ENCODE measurements at places on chromosomes 1 and 21. TPM values are rescaled to one million over a fixed set of nuclear protein-coding genes. Genes with fewer than 3 reads are reported as not detected.

- no peak for DNase-seq
Measured at GRCh38 chr1:220692436-220693228, 2.5 kb downstream of the C1orf115 start.

- no peak for DNase-seq
Measured at GRCh38 chr1:218079347-218079746, 205.7 kb upstream of the RRP15 start.

DNA sequence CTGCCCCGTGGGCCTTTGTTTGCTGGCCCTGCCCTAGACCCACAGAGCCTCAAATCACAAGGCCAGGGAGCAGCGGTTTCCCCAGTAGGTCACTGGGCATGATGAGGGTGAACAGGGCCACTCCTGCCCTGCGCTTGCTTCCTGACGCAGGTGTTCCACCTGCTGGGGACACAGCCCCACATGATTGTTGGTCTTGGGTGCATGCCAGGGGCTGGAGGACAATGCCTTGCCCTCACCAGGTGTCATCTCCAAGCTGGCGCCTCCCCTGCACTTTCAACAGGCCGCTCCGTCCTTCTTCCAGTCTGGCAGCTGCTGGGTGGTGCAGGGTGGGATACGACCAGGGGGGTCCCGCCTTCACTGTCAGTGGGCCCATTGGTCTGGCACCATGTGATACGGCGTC lies 24.3 kb downstream of the IL10RB start:
- no peak for DNase-seq

GRCh38 chr21:35573472-35574374 lies 486.6 kb downstream of the SETD4 start:
- no peak for DNase-seq

DNA sequence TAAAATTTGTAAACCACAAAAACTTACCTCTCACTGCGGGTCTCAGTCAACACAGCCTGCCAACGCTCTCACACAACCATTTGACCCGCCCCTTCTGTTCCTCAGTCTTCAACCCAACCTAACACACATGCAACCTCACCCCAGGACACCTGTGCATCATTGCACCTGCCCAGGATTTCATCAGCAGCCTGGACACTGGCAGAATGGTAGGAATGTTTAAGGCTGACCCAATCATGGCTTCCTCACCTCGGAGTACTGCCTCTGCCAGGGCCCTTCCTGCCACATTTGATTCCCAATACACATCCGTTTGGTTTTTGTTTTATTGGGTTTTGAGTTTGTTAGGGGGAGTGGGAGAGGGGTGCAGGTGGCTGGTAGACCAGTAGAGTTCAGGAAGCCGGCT lies 40.7 kb downstream of the TOMM20 start:
- no peak for DNase-seq

- no peak for DNase-seq
Measured at GRCh38 chr1:161702250-161702649, 4.8 kb upstream of the FCRLA start.

GRCh38 chr1:22206551-22207125 lies 63.7 kb upstream of the WNT4 start:
- no peak for DNase-seq

- DNase-seq = no peak
Measured at GRCh38 chr1:6224718-6225117, 11.0 kb downstream of the ICMT start.

The HEYL gene
- 12.9 TPM for total RNA-seq

The FAM72D gene
- total RNA-seq = not detected

The PIGP gene
- total RNA-seq = 37.9 TPM

The GUCA2A gene
- total RNA-seq = not detected

The S1PR1 gene
- 37.4 TPM for total RNA-seq
